ENCODE measurements at places on chromosomes 6 and 20. TPM values are rescaled to one million over a fixed set of nuclear protein-coding genes. Genes with fewer than 3 reads are reported as not detected.

GRCh38 chr6:115842338-115842737, 218.4 kb downstream of the FRK start:
- no peak for DNase-seq

- DNase-seq: no peak
Measured at GRCh38 chr20:60203451-60203850, 245.2 kb downstream of the CDH26 start.

- no peak for DNase-seq
Measured at GRCh38 chr20:44011251-44011940, 96.7 kb downstream of the TOX2 start.

DNA sequence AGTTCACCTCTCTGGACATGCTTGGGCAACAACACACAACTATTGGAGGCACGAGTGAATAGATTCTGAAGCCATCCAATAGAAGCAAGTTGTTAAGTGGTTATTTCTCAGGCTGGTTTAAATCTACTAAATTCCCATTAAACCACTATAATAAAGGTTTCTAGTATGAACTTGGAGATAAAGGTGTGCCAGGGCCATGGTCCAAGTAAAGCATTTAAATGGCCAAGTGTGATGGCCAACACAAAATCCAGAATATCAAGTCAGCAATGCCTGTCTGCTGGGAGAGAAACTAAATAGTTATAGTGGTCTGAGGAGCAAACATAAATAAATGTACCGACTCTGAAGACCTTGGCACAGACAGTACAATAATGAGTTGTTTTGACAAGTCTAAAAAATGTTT, 294.3 kb upstream of the STXBP5 start:
- DNase-seq: no peak

DNA sequence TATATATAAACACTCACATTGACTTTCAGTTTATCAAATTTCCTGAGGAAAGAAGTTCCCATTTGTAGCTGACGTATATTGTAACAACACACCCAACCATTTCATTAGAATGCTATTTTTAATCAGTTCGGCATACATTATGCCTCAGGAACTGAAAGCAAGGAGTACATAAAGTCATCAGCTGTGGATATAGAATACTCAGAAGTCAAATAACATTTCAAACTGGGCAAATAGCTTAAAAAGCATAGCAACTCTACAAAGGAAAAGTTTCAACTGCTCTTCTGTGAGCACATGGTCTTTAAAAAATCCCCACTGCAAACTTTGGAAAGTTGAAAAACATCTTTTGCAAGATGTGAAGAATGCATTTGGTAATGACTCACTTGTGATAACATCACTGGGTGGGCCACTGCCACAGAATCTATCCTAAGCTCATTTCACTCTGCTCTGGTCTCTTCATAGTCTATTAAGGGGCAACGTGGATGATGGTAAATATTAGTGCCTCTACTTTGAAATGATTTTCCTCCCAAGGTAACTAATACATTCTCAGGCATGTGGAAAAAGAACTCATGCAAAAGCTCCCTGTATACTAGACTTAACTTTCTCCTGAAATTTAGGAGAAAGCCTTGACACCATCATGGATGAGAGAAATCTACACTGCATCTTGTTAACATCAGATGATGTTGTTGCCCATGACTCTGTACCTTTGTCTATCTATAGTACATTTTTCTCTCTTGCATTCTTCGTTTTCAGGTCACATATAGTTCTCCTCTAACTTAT, 49.2 kb downstream of the FYN start:
- peak; percentile 32 for DNase-seq

DNA sequence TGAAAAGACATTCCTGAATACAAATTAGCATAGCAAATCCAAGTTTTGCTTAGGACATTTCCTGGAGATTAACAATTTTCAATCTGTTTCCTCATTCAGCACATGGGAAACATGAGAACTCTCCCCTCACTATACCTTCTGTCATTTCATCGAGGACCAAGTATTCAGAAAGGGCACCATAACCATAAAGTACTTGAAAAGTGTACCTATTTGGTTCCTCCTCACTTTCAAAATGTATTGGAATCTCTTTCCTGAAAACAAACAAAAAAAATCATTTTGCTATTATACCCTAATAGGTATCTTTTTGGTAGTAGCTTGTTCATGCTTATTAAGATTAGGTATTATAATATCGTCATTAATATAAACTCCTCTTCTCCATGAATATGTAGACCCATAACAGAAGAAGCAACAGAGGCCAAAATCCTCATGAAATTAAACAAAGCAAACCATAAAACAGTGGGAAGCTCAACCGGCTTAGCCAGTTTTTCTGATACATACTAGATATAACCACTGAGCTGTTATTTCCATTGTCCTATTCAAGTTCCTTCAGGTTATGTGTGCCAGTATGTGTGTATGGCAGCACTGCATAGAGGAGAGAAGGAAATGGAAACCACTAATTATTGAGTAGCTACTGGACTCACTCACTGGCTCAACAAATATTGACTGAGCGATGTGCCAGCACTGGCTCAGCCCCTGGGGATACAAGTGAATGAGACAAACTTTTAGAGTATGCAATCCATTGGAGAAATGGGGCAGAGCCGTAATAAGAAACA, 274.0 kb downstream of the MAFB start:
- peak; percentile 35 for DNase-seq

DNA sequence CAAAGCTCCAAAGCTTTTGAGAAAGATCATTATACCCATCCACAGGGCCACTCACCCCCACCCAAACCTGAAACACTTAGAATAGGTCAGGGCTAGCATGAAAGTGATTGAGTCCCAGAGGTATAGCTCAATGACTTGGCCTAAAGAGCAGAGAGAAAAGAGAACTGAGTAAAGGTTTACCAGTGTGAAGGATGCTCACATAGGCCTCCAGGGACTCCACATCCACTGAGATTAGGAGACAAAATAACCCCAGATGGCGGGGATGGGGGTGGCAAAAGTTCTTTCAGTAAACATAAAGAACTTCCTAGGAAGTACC, 12.2 kb downstream of the SAYSD1 start:
- DNase-seq: no peak

DNA sequence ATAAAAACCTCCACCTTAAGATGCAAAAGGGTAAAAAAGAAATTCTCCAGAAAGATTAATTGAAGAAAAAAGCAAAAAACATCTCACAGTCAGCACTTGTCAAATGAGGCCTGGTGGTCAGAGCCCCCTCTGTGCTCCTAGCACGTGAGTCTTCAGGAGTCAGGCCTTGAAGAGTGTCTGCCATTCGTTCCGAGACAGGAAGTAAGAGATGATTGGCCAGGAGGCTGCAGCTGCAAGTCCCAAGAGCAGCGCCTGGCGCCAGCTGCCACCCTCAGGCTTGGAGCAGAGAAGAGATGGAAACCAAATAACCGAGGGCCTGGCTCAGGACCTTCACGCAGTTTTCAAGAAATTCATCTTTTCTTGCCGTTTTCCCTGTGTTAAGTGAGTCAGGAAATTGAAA, 65.0 kb downstream of the FAM120B start:
- no peak for DNase-seq

The NHSL1 gene
- 19.5 TPM for total RNA-seq

The HLA-DOA gene
- 2.7 TPM for total RNA-seq

The TRIM10 gene
- 0.42 TPM for total RNA-seq
